Astrocyte of the cerebellum (primary cell): ENCODE measurements at places on chromosomes 3 and 15.

GRCh38 chr3:10549617-10550230, 44.3 kb upstream of the ATP2B2 start:
- no peak for DNase-seq

DNA sequence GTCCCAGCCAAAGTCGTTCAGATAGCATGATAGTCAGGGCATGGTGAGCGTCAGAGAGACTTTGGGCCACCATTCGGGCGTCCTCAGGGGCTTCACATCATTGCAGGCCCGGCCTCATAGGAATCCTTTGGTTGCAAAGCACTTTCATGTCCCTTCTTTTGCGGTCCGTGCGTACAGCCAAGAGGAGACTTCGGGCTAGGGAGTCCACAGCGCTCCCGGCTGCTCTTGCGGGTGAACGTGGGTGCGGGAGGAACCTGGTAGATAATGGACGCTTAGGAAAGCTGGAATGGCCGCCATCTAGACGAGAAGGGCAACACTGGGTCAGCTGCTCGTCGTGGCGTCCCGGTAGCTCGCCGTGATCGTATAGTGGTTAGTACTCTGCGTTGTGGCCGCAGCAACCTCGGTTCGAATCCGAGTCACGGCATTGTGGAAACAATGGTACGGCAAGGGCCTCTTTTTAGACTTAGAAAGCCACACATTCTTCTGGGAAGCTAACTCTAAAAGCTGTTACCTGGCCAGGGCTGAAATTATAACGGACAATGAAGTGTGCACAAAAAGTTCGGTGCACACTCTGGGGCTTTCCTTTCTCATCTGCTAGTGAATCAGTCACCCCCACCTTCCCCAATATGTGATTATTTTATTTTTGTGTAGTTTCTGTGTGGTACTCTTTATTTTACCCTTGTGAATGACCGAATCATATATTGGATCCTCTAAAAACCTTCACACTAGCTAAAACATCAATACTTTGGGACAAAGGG, 13.2 kb upstream of the SHF start:
- DNase-seq = peak; percentile 28

- no peak for DNase-seq
Observed at GRCh38 chr3:32438596-32439344, 47.1 kb downstream of the CMTM7 start.

- peak; percentile 53 for DNase-seq
Observed at GRCh38 chr3:151581035-151581434, 120.2 kb upstream of the IGSF10 start.

GRCh38 chr3:54146506-54147239, 24.3 kb downstream of the CACNA2D3 start:
- DNase-seq = no peak
